M059J (cell line): ENCODE measurements at places on chromosomes 16 and 17. TPM values are rescaled to one million over a fixed set of nuclear protein-coding genes. Genes with fewer than 3 reads are reported as not detected.

The PYDC1 gene
- total RNA-seq, result not detected in 2 replicates

The SNAI3 gene
- not detected in 2 replicates for total RNA-seq

The PTX4 gene
- total RNA-seq, result not detected in 2 replicates

The SLC38A8 gene
- total RNA-seq, result 0.42 TPM in 1 of 2 replicates, not detected in the other

The TLCD3B gene
- 0.42 TPM in 1 of 2 replicates, not detected in the other for total RNA-seq

The KRT9 gene
- not detected in 2 replicates for total RNA-seq

The HS3ST3B1 gene
- 3.3 and 8.2 TPM in 2 replicates for total RNA-seq

The MYL4 gene
- total RNA-seq, result not detected in 2 replicates

The TBC1D26 gene
- total RNA-seq, result not detected in 2 replicates

DNA sequence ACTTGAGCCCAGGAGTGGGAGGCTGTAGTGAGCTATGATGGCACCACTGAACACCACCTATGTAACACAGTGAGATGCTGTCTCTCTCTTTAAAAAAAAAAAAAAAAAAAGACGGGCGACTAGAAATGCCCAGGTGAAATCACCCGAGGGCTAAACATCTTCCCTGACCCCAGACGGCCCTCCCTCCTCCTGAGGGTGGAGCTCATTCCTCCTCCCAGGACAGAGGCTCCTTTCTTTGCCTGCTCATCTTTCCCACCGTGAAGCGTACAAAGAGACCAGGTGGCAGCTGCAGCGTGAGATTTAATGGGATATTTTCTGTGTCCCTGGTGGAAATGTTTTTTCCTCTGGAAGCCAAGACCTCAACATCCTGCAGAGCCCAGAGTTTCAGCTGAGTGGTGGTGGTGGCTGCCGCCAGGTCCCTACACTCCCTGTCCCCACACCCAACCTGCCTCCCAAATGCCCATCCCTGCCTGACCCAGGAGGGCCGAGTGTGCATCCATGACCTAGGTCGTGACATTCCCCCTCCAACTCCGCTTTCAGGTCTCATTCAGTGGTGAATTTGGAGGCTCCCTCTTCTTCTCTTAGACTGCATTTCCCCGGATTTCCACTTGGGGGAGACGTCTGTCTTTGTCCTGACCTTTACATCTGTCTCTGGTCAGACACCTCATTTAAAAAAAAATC, 14.4 kb upstream of the GPRC5B start:
- peak; percentile 53 for DNase-seq

DNA sequence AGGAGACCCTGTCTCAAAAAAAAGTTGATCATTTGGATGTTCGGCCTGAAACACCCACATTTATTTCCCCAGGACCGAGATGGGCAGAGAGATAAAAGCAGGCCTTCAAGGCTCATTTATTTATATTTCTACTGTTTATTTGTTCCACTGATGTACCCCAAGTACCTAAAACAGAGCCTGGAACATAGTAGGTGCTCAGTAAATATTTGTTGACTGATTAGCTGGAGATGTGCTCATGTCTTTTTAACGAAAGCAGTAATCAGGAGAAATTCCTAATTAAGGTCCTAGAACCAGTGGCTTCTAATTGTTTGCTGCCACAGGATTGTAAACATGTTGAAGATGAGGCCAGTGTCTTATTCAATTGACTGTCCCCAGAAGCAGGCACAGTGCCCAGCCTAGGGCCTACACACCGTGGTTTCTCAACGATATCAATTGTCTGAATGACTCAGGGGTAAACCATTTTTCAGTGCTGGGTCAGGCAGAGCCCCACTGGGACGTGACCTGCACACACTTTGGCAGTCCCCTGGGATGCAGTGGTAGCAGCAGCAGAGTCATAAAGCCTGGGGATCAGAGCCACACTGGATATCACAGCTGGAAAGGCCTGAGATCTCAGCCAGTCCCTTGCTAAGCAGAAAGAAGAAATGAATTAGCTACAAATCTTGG, 34.8 kb downstream of the SOST start:
- DNase-seq, result peak; percentile 97

DNA sequence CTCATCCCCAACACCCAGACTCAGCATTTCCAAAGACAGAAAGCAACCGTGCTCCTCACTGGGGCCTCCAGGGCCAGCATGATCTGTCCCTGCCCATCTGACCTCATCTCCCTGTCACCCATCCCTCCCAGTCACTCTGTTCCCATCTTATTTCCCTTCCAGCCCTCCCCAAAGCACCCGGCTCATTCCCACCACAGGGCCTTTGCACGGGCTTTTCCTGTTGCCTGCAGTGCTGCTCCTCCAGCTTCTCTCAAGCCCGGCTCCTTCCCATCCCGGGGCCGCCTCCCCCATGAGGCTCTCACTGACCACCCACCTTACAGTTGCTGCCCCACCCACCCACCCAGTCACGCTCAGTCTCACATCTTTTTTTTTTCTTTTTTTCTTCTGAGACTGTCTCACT, 54.8 kb downstream of the RMI2 start:
- DNase-seq, result no peak

- DNase-seq, result peak; percentile 51
Observed at GRCh38 chr16:15484662-15485061, 50.3 kb downstream of the BMERB1 start.

- no peak for DNase-seq
Observed at GRCh38 chr17:83077411-83077810, 2.0 kb upstream of the METRNL start.

DNA sequence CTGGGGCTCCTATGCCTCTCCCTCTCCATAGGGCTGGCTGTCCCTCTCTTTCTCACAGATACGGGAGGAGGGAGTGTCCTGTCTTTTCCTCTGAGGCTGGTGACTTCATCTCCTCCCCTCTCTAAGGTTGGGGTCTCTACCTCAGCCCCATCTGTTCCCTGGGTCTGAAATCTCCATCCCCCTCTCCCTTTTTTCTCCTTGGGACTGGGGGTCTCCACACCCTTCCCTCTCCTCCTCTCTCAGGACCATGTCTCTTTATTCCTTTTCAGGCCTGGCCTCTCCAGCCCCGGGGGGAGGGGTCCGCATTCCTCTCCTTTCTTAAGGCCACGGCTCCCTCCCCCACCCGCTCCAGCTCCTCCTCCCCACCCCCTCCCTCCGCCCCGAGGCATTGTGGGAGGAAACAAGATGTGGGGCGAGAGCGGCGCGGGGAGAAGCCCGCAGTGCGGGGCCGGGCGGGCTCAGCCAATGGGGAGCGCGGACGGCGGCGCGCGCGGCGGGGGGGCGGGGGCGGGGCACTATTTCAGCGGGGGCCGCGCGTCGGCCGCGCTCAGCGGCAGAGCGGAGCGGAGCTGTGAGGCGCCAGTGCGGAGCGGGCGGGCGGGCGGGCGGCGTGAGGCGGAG, at the start of gene DYNLL2:
Gene DYNLL2, plus strand, starts transcription at position 550 of the 621 bp plus-strand sequence. CDS start 3,672 bp downstream, outside the sequence.
- DNase-seq, result peak; percentile 82

- DNase-seq, result no peak
Observed at GRCh38 chr17:50797135-50797810, 30.0 kb upstream of the ANKRD40CL start.

GRCh38 chr17:44971776-44972483, 3.8 kb upstream of the C1QL1 start:
- DNase-seq, result peak; percentile 85

DNA sequence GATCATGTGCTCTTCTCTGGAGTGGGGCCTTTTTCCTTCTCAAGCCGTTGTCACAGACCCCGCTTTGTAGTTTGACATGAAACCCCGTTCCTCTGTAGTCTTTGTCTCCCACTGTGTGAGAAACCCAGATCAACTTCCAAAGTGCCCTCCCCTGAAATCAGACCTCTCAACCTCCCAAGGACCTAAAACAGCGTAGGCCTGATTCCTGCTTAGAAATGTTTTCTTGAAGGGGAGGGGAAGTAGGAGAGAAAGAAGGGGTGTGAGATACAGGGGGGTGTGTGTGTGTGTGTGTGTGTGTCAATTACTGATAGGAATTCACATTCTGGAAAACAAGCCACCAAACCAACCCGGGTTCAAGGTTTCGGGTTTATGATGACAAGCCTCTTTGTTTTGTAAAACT, 1.4 kb downstream of the UBE2O start:
- no peak for DNase-seq

DNA sequence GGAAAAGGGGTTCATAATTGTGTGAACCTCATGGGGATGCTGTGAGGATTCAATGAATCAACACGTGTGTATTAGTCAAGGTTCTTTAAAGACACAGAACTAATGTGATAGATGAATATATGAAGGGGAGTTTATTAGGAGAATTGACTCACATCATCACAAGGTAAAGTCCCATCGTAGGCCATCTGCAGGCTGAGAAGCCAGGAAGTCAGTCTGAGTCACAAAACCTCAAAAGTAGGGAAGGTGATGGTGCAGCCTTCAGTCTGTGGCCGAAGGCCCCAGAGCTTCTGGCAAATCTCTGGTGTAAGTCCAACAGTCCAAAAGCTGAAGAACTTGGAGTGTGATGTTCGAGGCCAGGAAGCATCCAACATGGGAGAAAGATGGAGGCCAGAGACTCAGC, 413.4 kb downstream of the CDH13 start:
- peak; percentile 89 for DNase-seq

GRCh38 chr16:77190190-77190477, 856 bp upstream of the MON1B start:
- no peak for DNase-seq

DNA sequence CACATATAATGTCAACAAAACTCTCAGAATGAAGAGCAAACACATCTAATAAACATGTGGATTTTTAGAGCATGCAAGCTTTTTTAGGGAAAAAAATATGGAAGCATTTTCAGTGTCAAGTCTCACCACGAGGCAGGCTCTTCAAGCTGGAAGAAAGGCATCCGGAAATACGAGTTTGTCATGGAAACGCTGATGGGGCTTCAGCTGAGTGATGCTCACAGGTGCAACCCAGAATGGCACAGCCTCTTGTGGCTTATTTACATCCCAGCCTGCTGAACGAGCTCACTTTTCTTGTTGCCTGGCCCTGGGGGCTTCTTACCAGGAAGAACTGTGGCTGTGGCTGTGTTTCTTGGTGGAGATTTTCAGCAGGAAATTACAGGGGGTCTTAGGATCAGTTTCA, 24.1 kb upstream of the DYNLL2 start:
- no peak for DNase-seq

DNA sequence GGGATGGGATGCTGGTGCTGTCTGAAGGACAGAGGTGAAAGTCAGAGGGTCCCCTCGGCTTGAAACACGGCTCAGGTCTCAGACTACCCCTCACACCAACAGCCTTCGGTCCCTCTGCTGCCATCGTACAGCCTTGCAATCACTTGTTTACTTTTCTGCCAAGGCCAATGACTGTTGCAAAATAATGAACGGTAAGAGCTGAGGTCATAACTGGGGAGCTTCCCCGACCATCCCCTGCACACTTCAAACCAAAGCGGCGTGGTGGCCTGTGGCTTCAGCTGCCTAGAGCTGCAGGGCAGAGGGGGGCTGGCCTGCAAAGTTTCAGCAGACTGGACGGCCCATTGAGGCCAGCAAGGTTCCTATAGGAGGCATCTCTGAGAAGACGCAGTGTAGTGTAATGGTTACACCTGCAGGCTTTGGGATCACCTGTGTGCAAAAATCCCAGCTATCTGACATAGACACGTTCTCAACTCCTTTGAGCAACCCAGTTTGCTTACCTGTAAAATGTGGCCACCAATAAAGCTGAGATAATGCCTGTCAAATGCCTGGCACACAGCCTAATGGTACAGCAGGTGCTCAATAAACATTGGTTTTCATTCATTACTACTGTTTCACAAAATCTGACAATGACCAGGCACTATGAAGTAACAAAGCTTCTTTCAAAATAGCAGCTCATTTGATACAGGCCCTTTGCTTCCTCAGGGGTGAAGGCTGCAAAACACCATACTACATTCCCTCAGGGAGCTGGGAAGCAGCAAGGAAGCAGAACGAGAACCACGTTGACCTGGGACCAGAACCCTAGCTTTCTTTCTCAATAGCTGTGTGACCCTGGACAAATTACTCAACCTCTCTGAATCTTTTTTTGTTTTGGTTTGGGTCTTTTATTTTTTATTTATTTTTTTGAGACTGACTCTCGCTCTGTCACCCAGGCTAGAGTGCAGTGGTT, 5.0 kb downstream of the PAM16 start:
- DNase-seq, result no peak

DNA sequence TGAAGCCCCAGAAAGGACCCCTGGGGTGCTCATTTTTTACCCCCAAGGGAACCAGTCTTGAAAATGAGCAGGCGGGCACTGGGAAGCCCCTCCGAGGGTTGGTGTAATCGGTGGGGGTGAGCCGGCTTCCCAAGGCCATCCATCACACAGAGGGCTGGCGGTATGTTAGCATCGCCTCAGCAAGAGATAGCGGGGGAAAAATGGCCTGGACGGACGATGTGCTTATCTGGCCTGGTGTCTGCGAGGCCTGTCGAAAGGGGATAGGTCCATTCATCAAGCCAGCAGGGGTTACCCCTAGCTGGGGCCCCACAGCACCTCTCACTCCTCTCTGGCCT, 188.9 kb downstream of the IRF8 start:
- no peak for DNase-seq

GRCh38 chr17:39405436-39405835, 4.0 kb upstream of the FBXL20 start:
- DNase-seq, result no peak

DNA sequence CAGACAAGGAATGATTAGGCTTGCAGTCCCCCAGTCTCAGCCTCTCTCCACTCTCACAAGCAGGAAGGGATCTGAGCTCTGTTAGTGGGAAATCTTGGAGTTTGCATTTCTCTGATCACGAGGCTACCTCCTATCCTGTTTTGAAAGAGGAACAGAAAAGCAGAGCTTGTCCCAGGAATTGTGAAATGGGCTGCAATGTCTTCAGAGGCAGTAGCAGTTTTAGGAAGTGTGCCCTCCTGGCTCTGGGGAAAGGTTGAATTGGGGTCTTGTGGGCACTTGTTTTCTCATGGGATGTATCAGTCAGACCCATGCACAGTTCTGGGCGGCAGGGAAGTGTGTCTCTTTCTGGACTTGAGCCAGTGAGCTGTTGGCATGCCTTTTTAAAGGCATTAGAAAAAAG, 22.8 kb downstream of the NUP85 start:
- DNase-seq, result no peak

GRCh38 chr16:79560318-79560717, 40.2 kb downstream of the MAF start:
- DNase-seq, result no peak

- DNase-seq, result peak; percentile 95
Observed at GRCh38 chr17:7579001-7579833, at the start of gene CD68. Gene CD68, plus strand, starts transcription at chr17:7579638. Its CDS starts 40 bp downstream, at chr17:7579678.

DNA sequence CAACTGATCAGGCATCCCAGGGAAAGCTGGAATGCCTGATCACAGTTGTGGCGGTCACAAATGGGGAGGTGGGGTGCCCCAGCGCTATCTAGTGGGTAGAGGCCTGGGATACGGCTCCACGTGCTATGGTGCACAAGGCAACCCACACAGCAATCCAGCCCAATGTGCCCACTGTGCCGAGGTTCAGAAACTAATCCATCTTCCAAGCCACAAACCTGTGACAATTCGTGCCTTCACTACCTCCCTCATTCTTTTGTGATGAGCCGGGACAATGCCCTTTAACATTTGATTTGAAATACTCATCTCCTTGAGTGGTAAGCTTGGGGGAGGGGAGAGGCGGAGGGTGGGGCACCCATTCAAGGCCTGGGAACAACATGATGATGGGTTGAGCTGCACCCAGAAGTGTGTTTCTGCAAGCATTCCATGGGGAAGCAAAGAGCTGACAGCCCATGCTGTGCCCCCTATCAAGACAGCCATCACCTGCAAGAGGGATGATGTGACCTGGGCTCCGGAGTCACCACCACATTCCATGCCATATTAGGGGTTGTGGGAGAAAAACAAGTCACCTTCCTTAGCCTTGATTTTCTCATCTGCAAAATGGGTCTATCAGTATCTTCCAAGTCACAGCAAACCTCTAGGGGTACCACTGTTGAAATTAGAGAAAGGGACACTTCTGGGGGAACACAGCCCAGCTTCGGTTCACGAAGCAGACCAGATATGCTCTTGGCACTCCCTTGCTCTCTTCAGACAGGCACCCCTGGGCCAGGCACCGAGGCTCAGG, 3.7 kb downstream of the ELOB start:
- peak; percentile 71 for DNase-seq
